ENCODE measurements at places on chromosomes 6 and 20.

GRCh38 chr6:152978058-152978457 is 4.8 kb downstream of the FBXO5 start:
- H3K27me3 ChIP-seq = no peaks in the 10 kb centered on the region
- H3K4me3 ChIP-seq = no peak overlapping the region
- DNase-seq = peak; percentile 12
- peaks cover 7% of the 10 kb centered on the region for H3K4me1 ChIP-seq

DNA sequence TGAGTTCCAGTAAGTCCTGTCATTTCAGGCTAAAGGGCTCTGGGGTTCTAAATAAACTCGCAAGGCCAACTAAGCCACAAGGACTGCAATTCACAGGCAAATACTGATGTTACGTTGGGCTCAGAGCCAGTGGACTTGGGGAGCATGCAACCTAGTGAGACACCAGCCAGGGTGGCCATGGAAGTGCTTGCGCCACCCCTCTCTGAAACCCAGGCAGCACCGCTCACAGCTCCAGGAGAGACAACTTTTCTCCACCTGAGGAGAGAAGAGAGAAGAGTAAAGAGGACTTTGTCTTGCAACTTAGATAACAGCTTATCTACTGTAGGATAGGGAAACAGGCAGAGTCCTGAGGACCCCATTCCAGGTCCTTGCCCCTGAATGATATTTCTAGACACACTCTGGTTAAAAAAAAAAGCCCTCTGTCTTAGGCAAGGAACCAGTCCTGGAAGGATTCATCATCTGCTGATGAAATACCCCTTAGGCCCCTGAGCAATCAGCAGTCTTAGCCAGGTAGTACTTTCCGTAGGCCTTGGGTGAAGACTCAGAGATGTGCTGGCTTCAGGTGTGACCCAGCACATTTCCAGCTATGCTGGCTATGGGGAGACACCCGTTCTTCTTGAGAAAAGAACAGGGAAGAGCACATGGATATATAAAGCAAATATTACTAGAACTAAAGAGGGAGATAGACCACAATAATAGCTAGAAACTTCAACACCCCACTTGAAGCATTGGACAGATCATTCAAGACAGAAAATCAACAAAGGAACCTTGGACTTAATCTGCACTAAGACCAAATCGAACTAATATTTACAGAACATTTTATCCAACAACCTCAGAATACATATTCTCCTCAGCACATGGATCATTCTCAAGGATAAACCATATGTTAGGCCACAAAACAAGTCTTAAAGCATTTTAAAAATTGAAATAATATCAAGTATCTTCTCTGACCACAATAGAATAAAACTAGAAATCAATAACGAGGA is 31.5 kb upstream of the TBC1D32 start:
- no peak overlapping the region for H3K27ac ChIP-seq
- H3K27me3 ChIP-seq = no peaks in the 10 kb centered on the region
- no peak for DNase-seq
- H3K4me3 ChIP-seq = no peak overlapping the region
- H3K4me1 ChIP-seq = no peaks in the 10 kb centered on the region

- no peak for DNase-seq
- no peak overlapping the region for H3K27ac ChIP-seq
- no peaks in the 10 kb centered on the region for H3K27me3 ChIP-seq
- H3K4me3 ChIP-seq = no peak overlapping the region
- H3K4me1 ChIP-seq = no peaks in the 10 kb centered on the region
Measured at GRCh38 chr6:130716466-130716865, 110.7 kb upstream of the SMLR1 start.

- H3K36me3 ChIP-seq = no peaks in the 10 kb centered on the region
- H3K4me1 ChIP-seq = no peaks in the 10 kb centered on the region
- DNase-seq = no peak
- no peaks in the 10 kb centered on the region for H3K27me3 ChIP-seq
- no peak overlapping the region for H3K27ac ChIP-seq
Measured at GRCh38 chr6:120938876-120939472, 395.3 kb downstream of the TBC1D32 start.

DNA sequence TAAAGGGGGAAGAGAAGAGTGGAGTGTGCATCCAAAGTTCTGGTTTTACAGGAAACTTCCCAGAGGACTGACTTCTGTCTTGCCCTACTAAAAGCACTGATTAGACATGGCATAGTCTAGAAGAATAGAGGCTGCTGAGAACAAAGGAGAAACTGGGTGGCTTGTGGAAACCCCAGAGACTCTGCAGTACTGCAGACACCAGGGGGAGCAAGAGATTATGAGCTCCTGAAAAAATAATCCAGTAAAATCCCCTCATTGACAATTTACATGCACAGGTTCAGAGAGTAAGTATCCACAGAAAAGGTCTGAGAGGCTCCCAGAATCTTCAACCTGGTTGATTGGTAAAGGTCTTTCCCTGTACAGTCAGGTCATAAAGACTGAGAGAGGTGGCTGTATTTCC is 48.7 kb upstream of the CLVS2 start:
- H3K27ac ChIP-seq = no peak overlapping the region
- no peak for DNase-seq
- no peaks in the 10 kb centered on the region for H3K36me3 ChIP-seq
- no peaks in the 10 kb centered on the region for H3K27me3 ChIP-seq
- no peak overlapping the region for H3K4me3 ChIP-seq

GRCh38 chr6:32700391-32701040 is 34.1 kb upstream of the HLA-DQB1 start:
- DNase-seq = peak; percentile 67
- H3K27ac ChIP-seq = no peak overlapping the region
- H3K4me1 ChIP-seq = no peaks in the 10 kb centered on the region
- no peaks in the 10 kb centered on the region for H3K27me3 ChIP-seq
- H3K36me3 ChIP-seq = no peaks in the 10 kb centered on the region
- no peak overlapping the region for H3K4me3 ChIP-seq

- H3K36me3 ChIP-seq = peaks cover 7% of the 10 kb centered on the region
- H3K4me3 ChIP-seq = no peak overlapping the region
- DNase-seq = no peak
- no peaks in the 10 kb centered on the region for H3K27me3 ChIP-seq
Measured at GRCh38 chr20:21147593-21147992, 21.7 kb downstream of the KIZ start.

DNA sequence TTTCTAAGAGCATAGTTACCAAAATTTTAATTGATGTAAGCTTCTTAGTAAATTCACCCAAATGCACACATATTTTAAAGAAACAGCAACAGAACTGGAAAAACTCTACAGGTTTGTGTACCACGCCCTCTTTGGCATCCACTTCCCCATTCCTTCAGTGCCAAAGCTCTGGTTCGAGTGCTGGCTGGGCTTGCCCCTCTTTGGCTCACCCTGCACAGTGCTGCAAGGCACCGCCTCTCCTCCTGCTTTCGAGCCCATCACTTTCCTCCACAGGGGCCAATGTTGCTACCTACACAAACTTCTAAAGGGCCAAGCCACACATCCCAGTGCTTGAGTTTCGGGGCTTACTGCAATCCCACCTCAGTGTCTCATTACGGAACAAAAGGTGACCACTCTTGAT is 9.6 kb downstream of the LRP11 start:
- no peak for DNase-seq
- no peak overlapping the region for H3K4me3 ChIP-seq
- peaks cover 3% of the 10 kb centered on the region for H3K27me3 ChIP-seq
- H3K4me1 ChIP-seq = no peaks in the 10 kb centered on the region
- no peak overlapping the region for H3K27ac ChIP-seq

- no peak overlapping the region for H3K27ac ChIP-seq
- H3K36me3 ChIP-seq = no peaks in the 10 kb centered on the region
- H3K27me3 ChIP-seq = no peaks in the 10 kb centered on the region
- peak; percentile 27 for DNase-seq
- no peak overlapping the region for H3K4me3 ChIP-seq
Measured at GRCh38 chr6:154650351-154650750, 82.9 kb upstream of the SCAF8 start.

- no peak overlapping the region for H3K27ac ChIP-seq
- no peak overlapping the region for H3K4me3 ChIP-seq
- DNase-seq = no peak
- H3K27me3 ChIP-seq = peaks cover 7% of the 10 kb centered on the region
- H3K36me3 ChIP-seq = no peaks in the 10 kb centered on the region
Measured at GRCh38 chr6:3242768-3243167, 15.3 kb upstream of the TUBB2B start.
